Stimulated activated CD8-positive, alpha-beta memory T cell treated with anti-CD3 and anti-CD28 coated beads, Interleukin-15, amount 100 ng/mL, for 48 hours (primary cell): ENCODE measurements at places on chromosomes 6 and 20.

GRCh38 chr6:52532457-52532856, 44.4 kb downstream of the TRAM2 start:
- DNase-seq: no peak

DNA sequence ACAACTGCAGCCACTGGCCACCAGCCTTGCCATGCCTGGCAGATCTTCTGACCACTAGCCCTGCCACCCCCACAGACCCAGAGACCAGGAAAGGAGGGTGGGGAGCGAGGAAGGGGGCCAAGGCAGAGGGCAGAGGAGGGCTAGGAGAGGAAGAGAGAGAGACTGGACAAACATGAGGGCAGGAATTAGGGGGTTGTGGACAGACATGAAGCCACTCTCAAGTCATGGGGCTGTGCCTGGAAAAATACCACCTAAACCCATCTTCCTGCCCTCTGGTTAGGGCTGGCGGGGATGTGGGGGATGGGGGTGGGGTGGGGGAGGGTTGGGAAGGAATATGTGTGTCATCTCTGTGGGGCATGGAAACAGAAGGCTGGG, 1.4 kb upstream of the SLC29A1 start:
- DNase-seq: no peak

GRCh38 chr6:322940-323729, 30.8 kb downstream of the DUSP22 start:
- DNase-seq: no peak

DNA sequence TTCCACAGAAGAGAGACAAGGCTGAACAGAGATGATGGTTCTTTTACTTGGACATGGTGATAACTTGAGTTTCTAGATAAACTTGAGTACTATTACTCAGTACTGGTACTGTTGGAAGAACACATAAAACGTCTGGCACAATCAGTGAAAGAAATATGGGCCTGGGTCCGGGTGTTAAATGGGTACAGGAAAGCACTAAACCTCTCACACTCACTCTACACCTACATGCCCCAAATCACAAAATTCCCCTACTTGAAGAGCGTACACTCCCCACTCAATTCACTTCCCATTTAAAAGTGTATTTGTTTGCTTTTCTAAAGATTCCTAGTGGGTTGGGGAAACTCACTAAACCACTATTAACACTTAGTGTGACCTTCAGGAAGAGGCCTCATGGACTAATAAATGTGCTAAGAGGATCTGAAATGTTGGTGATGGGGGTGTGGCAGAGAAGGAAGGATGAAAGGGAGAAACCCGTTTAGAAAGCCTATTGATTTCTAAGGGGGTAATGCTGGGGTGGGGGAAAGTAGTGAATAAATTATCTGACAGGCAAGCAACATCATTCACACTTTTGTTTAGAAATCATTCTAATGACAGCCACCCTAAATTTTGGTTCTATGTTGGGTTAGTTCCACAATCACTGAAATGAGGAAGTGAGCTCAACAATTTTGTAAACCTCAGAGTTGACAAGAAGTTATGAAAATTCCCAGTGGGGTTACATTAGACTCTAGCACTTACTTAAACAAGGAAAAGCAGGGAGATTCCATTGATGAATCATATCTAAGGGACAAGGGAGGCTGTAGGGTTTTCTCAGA, 222.6 kb upstream of the MARCKS start:
- no peak for DNase-seq

- no peak for DNase-seq
Measured at GRCh38 chr6:119476024-119476423, 126.5 kb upstream of the MAN1A1 start.

- DNase-seq: no peak
Measured at GRCh38 chr20:40563296-40563950, 125.6 kb downstream of the MAFB start.

- DNase-seq: no peak
Measured at GRCh38 chr6:1326535-1327121, 14.7 kb downstream of the FOXQ1 start.

- DNase-seq: no peak
Measured at GRCh38 chr20:63572788-63573646, 1.0 kb downstream of the HELZ2 start.

GRCh38 chr20:10594296-10594868, 79.4 kb downstream of the JAG1 start:
- DNase-seq: no peak

- no peak for DNase-seq
Measured at GRCh38 chr6:158766621-158767455, 52.3 kb downstream of the EZR start.

DNA sequence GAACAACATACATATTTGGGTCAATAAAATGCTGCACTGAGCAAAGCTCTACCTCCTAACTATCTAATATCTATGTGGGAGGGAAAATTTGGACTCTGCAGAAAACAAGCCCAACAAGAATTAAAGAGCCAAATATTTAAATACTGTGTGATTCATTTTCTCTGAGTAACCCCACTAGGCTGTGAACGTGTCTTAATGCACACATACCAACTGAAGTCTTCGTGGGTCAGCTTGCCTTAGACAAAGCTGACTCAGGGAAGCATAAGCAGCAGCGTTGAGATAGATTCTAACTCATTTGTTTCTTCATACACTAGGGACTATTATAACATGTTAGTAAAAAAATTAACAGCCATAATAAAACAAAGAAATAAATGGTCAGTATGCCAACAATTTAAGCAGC, 114.3 kb downstream of the GJA1 start:
- DNase-seq: no peak

DNA sequence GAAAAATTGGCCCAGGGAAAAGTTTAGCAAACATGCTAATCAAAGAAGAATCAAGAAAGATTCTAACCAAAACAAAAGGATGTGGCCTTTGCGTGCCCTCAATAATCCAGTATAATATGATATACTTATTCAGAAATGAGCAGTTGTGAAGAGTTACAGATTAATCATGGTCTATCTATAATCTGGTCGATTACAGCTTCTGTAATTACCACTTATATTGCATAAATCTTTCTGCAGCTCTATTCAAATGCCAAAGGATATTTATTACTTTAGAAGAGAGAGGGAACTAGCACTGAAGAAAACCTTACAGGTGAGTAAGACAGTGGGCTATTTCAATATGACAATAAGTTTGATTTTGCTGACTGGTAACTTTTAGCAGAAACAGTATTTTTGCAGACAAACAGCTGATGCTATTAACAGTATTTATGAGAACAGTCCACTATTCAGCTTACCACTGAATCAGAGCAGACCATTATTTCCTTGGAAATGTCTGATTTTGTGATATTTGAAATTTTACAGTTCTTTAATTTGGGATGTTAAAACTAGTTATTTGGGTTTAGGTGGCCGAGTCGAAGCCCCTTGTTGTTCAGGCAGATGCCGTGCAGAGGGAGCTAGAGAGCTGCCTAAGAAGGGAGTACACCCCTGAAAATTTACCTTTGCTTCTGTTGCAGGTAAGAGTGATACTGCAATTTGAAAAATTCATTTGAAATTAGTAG, 92.2 kb downstream of the CEP57L1 start:
- DNase-seq: peak; percentile 13
